ENCODE measurements at places on chromosomes 1 and 21.

- no peak for DNase-seq
These were observed 22.2 kb downstream of the C1orf21 start for GRCh38 chr1:184409011-184409410.

DNA sequence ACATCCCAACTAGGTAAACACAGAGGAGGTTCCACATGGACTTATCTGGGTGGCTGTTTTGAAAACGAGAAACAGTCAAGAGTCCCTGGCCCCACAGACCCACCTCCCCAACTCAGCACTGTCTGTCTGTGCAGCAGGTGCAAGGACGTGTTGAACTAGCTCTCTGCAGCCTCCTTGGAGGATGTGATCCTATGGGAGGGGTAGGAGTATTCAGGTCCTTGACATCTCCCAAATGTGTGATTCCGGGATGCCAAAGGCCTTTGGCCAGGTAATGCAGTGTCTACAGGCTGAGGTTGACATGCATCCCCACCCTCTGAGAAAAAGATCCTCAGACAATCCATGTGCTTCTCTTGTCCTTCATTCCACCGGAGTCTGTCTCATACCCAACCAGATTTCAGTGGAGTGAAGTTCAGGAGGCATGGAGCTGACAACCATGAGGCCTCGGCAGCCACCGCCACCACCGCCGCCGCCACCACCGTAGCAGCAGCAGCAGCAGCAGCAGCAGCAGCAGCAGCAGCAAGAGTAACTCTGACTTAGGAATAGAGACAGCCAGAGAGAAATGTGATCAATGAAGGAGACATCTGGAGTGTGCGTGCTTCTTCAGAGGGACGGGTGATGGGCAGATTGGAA lies 151.6 kb upstream of the CAMK1G start:
- DNase-seq: no peak

GRCh38 chr1:68331117-68331865 lies 99.0 kb upstream of the WLS start:
- no peak for DNase-seq

- no peak for DNase-seq
These were observed 124.8 kb downstream of the DISC1 start for GRCh38 chr1:231751415-231751814.

GRCh38 chr21:23578027-23578426 lies 2029.3 kb downstream of the MRPL39 start:
- DNase-seq: no peak

- no peak for DNase-seq
These were observed 29.0 kb upstream of the SARS1 start for GRCh38 chr1:109184687-109185086.

GRCh38 chr1:182129398-182129797 lies 67.9 kb upstream of the ZNF648 start:
- DNase-seq: no peak

Data from NCI-H460 (cell line).